ENCODE measurements at places on chromosomes 5 and 9. TPM values are rescaled to one million over a fixed set of nuclear protein-coding genes. Genes with fewer than 3 reads are reported as not detected.

DNA sequence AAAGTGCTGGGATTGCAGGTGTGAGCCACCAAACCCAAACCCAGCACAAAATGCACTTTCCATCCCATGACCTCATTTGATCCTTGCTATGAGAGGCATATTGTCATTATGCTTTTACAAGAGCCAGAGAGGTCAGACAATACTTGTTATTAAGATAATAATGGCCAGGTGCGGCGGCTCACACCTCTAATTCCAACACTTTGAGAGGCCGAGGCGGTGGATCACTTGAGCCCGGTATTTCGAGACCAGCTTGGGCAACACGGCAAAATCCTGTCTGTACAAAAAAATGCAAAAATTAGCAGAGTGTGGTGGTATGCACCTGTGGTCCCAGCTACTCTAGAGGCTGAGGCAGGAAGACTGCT is 55.9 kb upstream of the IL17B start:
- DNase-seq: no peak

DNA sequence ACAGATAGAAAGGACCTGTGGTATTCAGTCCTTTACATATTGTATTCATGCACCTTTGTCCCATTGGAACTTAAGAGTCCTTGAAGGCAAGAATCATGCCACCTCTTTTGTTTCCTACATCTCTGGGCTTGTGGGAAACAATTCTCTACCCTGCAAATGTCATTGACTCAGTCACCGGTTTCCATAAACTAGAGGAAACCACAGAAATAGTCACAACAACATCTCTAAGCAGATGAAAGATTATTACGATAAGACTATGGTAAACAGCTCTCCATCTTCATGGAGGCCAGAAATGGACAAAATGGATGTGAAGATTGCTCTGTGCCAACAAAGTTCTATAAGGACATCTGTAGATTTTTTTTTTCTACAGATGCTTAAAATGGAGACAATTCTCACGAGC is 165.5 kb downstream of the PIK3R1 start:
- DNase-seq: no peak

DNA sequence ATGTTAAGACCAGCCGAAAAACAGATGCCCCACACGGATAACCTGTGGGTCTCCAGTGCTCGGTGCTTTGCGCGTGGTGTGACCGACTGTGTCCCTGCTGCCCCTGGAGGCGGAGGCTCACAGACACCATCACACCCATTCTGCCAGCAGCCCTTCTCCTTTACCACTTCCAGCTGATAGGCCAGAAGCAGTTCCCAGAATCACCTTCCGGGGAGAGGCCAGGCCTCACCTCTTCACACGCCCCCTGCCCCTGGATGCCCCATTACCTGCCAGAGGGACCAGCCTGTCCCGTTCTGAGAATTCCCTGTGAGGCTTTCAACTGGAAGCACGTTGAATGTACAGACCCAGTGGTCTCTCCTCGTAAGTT is 21.6 kb upstream of the LRRC14B start:
- DNase-seq: no peak

- DNase-seq: no peak
These were observed 1.2 kb upstream of the CKS2 start for GRCh38 chr9:89309608-89310474.

ZNF782 gene
- polyA plus RNA-seq: 1.4 TPM
